Kidney tubule cell (primary cell): ENCODE measurements at places on chromosomes 7 and 10.

DNA sequence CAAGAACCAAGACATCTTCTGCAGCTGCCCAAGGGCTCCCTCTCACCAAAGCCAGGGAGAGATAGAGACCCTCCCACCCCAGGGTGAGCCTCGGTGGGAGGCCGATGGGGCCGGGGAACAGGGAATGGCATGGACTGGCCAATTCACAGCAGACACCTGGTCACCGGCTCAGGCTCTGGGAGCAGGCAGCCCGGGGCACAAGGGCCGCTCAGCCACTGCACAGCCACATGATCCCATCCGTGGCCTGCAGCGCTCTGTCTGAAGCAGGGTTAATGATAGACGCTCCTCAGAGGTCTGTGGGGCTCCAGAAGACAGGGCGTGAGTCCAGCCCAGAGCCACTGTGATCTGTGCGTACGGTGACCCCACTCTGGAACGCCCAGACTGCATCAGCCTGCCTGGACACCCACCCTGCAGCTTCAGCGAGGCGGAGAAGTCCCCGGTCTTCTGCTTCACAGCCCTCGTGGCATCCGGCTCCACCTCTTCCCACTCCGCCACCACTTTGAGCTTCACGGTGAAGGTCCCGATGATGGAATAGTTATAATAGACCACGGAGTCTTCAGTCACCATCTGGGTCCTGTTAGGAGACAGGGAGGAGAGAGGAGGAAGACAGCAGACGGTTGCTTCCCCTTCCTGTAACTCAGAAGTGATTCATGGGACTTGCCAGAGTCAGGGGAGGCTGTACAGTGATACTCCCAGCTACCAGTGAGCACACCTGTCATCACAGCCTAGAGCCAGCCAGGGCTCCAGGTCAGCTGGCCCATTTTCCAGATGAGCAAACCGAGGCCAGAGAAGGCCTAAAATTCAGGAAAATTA is 14.0 kb downstream of the TMEM130 start:
- DNase-seq: peak; percentile 89

DNA sequence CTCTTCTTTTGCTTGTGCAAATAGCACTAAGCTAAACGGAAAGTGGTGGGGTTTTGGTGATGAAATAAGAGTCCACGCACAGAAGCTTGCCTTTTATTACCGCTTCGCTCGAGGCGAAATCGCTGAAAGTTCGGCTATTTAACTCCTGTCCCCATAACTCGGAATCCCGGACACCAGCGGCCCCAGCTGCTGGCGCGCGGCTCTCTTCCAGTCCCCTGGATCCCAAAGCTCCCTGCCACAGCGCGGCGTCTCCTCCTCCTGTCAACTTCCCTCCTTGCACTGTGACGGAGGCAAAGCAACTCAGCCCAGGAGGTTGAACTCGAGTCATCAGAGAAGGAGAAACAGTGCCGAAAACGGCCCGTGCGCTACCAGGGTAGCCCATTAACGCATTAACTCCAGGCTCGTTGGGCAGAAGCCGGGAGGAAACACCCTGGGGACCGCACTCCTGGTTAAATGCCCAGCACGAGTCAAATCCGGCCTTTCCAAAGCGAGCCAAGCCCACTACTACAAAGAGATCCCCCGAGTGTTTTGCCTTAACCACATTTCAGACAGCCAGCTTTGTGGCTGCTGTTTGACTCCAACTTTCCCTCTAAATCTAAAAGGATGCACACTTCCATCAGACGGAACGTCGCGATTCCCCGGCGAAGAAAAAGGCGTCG is 1.3 kb downstream of the SEMA3D start:
- peak; percentile 49 for DNase-seq

DNA sequence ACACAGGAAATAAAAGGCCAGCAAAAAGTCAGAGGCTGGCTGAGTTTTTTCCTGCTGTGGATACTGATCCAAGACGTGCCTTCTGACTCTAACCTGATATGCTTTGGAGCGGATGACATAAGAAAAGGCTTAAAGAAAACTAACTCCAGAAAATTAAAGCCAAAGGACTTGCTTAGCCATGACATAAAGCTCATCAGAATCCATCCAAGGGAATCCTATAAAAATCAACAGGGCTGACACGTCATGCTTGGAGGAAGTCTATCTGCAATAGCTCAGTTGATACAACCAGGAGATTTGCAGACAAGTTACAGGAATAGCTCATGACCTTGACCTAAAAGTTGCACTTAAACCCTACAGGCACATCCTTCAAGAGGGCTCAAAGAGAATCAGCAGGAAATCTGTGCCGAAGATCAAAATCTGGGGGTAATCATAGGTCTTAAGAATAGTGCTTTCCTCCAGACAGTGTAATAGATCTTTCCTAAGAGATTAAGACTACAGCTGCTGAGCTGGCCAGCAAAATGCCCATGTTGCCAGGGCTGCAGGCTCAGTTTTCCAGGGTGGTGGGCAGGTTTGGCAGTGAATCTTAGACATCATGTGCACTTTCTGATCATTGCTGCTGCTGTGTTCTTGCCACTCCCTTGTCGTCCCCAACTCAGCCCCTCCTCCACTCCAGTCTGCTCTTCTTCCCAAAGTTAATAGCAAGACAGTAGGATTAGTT is 111.5 kb upstream of the SVIL start:
- DNase-seq: no peak

- peak; percentile 84 for DNase-seq
Measured at GRCh38 chr10:110081911-110082310, 74.1 kb downstream of the ADD3 start.

DNA sequence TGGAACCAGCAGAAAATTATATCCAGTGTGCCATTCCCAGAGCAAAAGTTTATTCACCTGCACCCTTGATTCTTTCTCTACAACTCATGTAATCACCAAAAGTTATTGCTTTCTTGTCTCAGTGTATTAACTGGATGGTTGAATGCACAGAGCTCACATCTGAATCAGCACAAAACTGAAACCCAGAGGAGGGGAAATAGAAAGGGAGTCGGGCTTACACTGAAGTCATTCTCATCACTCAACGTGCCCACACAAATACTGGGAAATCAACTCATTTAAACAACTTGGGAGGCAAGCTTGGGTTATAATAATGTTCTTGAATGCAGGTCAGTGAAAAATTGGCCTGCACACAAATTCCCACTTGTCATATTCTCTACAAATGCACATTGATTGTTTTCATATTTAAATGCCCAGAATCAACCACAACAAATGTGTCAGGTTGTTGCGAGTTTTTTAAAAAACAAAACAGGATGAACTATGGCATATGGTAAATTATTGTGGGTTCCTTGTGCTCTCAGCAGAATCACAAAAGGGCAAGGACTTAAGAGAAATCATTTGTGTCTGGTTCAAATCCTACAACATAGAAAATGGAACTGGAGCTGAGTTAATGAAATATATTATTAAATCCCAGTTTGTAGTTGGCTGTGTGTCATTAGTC is 125.9 kb upstream of the NOBOX start:
- peak; percentile 71 for DNase-seq

GRCh38 chr7:34022626-34023025 is 117.3 kb downstream of the BMPER start:
- DNase-seq: no peak

GRCh38 chr7:2567679-2568278 is 9.0 kb downstream of the IQCE start:
- no peak for DNase-seq

- no peak for DNase-seq
Measured at GRCh38 chr10:113056030-113056429, 106.0 kb downstream of the TCF7L2 start.

GRCh38 chr10:119340893-119341458 is 133.6 kb downstream of the GRK5 start:
- no peak for DNase-seq

GRCh38 chr7:2404714-2405119 is 1.3 kb downstream of the CHST12 start:
- no peak for DNase-seq

DNA sequence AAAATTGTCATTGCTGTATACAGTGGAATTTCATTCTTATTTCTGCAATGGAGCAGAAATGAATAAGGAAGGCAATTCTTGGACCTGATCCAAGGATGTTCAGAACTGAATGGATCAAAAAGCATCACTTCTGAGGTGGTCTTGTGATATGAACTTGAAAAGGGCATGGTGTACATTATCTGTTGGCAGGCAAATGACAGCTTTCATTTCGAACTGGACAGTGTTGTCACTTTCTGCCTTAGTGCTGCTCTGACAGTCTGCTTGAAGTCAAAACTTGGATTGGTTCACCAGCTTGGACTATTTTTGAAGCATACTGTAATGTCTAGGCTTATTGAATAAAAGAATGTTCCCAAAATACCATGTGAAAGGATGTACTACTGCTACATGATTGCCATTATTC is 52.0 kb downstream of the VCL start:
- DNase-seq: no peak

DNA sequence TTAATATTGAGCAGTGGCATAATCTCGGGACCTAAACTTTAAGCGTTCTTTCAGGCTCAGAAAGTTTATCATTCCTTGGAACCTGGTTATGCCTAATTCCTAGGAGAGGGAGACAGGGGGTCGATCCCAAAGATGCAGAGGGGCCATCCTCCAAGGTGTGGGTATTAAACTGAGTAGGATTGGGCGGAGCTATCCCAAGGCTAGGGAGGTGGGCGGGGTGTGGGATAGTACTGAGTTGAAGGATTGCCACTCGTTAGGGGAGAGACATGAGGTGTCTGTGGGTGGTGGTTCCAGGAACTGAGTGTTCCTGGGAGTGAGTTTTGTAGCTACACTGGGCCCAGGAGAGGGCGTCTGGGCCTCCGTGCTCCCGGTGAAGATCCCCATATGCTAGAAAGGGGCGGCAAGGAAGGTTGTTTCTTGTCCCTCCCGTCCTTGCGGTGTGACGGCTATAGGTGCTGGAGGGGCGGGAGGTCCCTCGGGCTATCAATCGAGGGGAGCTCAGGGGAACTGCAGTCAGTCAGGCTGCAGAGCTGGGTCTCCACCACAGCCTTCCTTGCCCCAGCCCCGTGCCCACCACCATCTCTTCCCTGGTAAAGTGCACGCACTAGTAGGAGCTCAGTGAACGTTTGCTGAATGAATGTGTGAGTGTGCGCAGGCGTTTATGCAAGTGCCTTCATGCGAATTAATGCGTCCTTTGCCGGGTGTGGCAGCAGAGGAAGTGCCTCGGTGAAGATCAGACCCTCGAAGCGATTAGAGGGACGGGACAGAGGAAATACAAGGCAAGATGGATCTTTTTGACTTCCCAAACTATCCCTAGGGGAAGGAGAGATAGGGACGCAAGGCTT is 3.0 kb upstream of the HMX2 start:
- DNase-seq: no peak

- DNase-seq: no peak
Measured at GRCh38 chr10:131093795-131094366, 217.6 kb downstream of the TCERG1L start.

GRCh38 chr7:46512891-46513413 is 591.9 kb upstream of the IGFBP3 start:
- DNase-seq: no peak

- peak; percentile 89 for DNase-seq
Measured at GRCh38 chr7:116426428-116427156, 72.9 kb upstream of the CAV2 start.

DNA sequence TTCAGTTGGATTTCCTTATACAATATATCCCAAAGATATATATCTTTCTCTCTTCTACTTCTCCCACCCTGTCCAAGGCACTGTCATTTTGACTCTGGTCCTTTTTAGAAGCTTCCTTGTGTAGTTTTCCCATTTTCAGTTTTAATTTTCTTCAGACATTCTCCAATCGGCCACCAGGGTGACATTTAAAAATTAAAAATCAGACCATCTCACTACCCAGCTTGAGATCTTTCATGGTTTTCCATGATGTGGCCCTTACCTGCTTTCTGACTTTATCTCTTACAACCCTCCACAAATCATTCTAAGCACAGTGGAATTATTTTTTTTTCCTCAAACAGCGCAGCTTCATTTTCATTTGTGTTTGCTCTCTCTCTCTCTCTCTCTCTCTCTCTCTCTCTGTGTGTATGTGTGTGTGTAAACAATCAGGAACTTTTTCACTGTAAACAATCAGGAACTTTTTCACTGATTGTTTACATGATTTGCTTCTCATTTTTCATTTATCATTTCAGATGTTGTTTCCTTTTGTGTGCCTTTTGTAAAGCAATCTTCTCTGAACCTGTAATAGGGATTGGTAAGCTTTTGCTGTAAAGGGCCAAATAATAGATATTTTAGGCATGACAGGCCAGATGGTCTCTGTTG is 348.9 kb downstream of the ATRNL1 start:
- DNase-seq: no peak

- DNase-seq: no peak
Measured at GRCh38 chr7:45292481-45292880, 134.9 kb downstream of the RAMP3 start.

- peak; percentile 84 for DNase-seq
Measured at GRCh38 chr7:54773472-54774399, 14.7 kb upstream of the SEC61G start.

DNA sequence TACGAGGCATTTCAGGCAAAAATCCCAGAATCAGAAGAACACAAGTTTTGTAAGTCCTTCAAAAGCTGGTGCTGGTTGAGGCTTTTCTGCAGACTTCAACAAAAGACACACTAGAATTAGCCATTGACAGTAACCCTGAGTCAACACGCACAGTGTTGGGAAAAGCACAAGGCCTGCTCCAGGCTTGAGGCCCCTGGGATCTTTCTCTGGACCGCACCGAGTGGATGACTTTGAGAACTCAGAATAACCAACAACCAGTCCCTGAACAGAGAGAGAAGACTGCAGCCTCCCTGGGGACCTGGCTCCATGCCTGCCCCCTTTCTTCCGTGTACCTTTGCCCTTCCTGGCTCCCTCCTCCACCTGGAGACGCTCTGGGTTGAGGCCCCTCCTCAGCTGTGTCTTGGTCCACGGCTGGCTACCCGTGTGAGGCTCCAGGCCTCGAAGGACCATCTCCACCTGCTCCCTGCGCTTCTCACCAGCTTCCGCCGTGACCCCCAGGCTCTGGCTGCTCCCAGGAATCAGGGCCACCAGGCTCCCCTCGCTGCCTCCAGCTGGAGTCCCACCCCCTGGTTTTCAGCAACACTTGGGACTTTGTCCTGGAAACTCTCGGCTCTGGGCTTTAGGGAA is 28.4 kb downstream of the DIP2C start:
- DNase-seq: no peak

DNA sequence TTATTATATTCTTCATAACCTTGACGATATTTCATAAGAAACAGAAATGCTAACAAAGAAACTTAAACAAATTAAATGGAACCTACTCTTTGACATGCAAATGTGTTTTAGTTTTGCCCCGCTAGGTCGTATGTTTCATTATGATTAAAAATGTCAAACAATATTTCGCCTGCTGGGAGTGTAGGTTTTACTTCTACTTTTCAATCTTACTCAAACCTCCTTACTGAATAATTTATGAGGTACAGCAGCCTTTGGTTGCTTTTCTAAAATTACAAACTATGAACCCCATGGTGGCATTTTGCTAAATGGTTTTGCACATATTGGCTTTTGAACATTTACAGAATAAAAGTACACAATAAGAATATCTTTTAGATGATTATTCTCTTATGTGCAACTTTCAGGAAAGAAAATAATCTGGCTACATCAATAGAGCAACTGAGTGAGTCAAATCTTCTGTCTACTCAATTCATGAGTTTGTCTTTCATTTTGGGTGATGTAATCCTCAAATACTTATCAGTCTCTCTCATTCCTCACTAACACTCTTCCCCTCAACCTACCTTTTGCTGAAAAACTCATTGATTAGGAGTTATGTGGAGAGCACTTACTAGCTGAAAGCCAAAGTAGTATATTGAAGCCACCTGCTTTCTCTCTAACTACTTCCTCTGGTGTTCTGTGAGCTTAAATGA is 1226.4 kb downstream of the XPNPEP1 start:
- DNase-seq: no peak
